ENCODE measurements at places on chromosomes 4 and X.

GRCh38 chr4:78331965-78332364, 219.6 kb upstream of the ANXA3 start:
- no peak for DNase-seq

DNA sequence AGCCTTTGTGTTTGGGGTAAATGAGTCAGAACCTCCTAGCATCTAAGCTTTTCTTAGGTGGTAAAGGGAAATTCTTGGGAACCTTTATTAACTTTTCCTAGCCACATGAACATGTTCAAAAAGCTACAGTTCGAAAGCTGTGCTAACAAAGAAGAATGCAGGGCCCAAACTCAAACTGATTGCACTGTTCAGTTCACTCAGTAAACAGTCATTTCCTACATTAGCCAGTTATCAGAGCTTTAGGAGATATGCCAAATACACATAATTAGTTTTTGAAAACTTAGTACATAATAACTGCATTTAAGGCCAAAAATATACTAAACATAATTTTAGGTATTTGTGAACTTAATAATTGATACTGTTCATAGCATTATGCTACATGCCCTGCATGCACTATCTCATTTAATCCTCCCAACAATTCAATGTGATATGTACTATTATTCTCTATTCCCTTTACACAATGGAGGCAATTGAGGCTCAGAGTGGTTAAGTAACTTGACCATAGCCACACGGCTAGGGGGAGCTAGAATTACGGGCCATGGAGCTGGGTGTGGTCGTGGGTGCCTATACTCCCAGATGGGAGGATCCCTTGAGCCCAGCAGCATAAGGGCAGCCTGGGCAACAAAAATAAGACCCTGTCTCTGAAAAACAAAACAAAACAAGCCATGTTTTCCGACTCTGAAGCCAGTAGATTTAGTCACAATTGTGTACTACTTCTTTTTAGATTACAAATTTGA, 43.9 kb upstream of the PDGFRA start:
- no peak for DNase-seq

- DNase-seq = no peak
These were observed 47.4 kb downstream of the ASIC5 start for GRCh38 chr4:155818639-155819038.

- no peak for DNase-seq
These were observed 466.1 kb downstream of the ADGRL3 start for GRCh38 chr4:61666244-61666643.

DNA sequence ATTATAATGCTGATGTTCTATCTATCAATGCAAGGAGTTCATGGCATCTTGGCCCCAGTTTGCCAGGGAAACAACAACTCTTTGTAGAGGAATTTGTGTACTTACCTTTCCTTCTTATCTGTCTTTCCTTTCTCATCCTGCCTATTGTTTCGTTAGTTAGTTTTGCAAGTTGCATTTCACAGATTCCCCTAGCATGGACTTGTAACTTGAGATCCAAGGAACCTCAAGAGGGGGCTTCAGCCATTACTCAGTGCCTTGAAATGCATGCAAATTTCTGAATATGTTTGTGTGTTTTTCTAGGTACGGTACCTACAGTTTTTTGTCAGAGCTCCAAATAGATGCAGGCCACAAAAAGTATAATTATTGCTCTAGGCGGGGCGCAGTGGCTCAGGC, 203.6 kb downstream of the LDB2 start:
- no peak for DNase-seq

DNA sequence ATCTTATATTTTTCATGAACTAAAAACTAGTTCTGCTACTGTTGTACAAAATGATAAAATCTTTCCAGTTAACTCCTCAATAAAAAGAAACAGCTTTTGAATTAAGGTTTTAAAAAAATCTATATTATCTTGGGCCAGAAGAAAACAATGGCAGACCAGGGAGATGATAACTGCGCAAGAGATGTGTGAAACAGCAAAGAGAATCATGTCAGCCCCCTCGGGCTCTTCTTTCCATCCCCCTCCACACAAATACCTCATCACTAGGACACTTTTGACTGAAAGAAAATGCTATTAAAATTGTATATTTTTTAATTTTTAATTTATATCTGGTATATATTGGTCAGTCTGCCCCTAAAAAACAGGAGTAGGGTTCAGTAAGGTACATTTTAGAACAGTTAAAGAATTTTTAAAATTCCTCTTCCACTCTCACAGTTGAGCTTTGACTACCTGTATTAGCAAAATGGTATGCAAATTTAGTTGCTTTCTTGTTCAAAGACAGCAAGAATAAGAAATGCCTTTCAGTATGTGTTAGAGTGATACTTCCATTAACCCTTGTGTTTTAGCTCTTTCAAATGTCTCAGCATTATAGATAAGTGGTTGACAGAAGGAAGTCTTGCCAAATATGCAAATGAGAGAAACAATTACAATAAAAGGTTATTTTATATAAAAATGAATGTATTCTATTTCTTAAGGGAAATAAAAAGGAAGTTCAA, 36.4 kb upstream of the LCORL start:
- no peak for DNase-seq

- DNase-seq = no peak
These were observed 107.5 kb upstream of the RPL34 start for GRCh38 chr4:108512615-108513505.

- DNase-seq = no peak
These were observed 127.0 kb upstream of the PDE5A start for GRCh38 chr4:119755599-119755998.

DNA sequence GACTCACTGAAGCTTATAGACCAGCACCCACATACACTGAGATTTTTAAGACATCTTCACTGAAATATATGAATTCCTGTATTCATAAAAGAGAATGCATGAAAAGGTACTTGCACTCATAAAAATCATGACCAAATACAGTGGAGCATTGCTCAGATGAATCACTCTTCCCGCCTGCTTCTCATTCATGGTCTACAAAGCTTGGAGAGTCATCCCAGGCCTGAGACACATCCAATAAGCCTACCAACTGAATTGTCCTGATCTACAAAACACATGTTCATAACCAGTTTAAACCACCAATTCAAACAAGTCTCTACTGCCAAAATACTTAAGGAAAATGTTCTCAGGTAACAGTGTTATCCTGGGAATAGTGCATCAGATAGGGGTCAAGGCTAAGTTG, 38.1 kb downstream of the PROM1 start:
- DNase-seq = no peak

GRCh38 chrX:141733371-141733770, 34.8 kb upstream of the SPANXD start:
- no peak for DNase-seq

- DNase-seq = no peak
These were observed 116.6 kb upstream of the RAI2 start for GRCh38 chrX:17977696-17978095.

GRCh38 chr4:139912445-139912844, 241.5 kb downstream of the MAML3 start:
- DNase-seq = no peak

GRCh38 chr4:33512397-33512796, 2731.9 kb downstream of the ARAP2 start:
- no peak for DNase-seq

GRCh38 chr4:7569810-7570783, 135.4 kb upstream of the PSAPL1 start:
- DNase-seq = no peak

- no peak for DNase-seq
These were observed 167.2 kb downstream of the SH3KBP1 start for GRCh38 chrX:19720236-19720635.

GRCh38 chrX:134537179-134537955, 77.4 kb downstream of the HPRT1 start:
- no peak for DNase-seq

- no peak for DNase-seq
These were observed 21.1 kb upstream of the GPR34 start for GRCh38 chrX:41667631-41668030.

DNA sequence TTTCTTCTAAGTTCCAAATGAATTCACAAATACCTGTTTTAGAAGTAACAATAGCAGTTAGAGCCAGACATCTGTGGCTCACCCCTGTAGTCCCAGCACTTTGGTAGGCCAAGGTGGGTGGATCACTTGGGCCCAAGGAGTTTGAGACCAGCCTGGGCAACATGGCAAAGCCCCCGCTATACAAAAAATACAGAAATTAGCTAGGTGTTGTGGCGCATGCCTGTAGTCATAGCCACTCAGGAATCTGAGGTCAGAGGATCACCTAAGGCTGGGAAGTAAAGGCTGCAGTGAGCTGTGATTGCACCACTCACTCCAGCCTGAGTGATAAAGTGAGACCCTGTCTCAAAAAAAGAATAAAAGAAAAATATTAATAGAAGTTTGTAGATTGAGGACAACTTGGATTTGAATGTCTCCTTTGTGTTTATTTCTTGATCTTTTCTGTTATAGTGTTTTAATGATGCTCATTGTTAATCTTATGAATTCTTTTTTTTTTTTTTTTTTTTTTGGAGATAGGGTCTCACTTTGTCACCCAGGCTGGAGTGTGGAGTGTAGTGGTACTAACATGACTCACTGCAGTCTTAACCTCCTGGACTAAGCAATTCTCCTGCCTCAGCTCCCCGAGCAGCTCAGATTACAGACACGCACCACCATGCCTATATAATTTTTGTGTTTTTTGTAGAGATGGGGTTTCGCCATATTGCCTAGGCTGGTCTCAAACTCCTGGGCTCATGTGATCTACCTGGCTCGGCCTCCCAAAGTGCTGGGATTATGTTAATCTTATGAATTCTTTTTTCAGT, 30.7 kb upstream of the RAPGEF2 start:
- DNase-seq = no peak

DNA sequence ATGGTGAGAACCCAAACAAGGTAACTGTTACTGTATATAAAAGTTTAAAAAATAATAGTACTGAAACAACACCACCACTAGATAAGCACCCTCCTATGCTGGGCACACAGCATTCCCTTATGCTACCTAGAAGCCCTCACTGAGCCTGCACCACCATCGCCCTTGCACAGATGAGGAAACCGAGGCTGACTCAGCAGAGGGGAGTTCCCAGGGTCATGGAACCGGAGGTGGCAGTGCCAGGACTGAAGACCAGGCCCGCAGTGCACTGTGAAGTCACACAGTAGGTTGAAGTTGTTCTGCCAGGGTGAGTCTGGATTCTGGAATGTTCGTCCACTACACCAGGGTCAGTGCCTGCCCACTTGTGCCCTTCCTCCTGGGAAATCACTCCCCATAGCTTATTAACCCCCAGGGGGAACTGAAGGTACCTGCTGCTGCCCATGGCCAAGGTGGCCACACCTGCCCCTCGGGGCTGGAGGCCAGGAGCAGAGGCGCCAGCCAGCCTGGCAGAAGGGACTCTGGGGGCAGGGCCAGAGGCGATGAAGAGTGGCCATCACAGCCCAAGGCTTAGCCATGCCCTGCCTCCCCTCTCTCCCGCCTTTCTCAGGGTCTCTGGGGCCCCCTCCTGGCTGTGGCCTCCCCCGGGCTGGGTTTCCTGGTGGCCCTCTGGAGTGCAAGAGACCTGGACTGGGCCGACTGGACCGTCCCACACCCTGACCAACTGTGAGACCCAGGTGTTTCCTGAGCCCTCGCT, 15.1 kb upstream of the ABLIM2 start:
- no peak for DNase-seq

DNA sequence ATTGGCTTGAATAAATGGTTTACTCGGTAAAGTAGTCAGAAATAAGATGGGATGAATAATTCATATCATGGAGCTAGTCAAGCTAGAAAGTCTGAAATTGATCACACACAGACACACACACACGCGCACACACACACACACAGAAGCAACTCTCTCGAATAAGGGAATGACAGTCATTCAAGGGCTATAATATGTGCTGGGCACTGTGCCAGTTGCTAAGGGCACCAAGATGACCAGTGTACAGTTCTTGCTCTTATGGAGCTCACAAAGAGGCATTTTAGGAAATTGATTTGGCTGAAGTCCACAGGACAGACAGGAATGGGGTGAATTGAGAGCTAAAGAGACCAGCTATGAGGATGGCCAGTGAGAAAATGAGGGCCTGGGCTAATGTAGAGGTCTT, 34.2 kb upstream of the SH3D19 start:
- no peak for DNase-seq

GRCh38 chr4:7661066-7661748, 226.5 kb upstream of the PSAPL1 start:
- DNase-seq = no peak

DNA sequence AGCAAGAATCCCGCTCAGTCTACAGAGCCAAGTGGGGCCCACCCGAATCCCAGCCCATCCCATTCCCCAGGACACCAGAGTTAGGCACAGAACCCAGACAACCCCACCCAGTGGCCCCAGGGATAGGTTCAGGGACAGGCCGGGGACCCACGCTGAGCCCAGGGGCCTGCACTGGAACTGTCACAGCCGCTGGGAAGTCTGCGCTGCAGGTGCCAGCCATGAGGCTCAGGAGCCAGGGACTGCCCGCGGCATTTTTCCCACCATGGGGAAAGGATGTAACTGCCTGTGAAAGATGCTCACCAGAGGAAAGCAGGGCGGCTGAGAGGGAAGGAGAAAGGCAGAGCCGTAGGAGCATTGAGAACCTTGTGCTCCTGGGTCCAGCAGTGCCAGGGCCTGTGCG, 12.0 kb downstream of the EVC2 start:
- DNase-seq = no peak

DNA sequence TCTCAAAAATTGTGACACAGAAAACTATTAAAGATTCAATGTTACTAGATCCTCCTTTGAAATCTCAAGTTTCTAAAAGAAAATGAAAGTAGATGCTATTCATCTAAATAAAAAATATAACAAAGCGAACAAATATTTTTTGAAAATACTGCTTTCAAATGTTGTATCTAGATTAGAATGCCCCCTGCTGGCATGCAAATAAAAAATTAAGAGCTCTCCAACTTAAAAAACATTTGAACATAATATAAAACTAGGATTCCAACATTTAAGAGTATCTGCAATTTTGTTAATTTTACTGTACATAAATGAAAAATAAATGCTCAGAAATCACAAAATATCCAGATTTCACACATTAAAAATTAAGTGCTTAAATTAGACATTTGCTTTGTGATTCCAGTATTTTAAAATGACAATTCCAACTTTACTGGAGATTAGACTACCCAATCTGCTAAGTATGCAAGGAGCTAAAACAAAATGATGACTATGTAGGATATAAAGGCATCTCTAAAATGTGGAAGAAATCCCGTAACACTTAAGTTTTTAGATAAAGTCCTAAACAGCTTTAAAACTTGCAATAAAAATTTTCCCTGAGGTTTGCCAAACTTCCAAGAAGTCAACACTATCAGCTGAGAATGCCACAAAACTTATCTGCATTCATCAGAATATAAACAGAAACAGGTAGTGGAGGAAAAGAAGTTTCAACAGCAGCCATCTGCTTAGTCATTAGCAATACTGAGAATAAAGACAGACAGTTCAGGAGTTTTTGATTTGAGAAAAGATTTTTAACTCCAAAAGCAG, 32.7 kb downstream of the DHX15 start:
- DNase-seq = no peak

GRCh38 chr4:14856934-14857235, 145.4 kb upstream of the CPEB2 start:
- no peak for DNase-seq

DNA sequence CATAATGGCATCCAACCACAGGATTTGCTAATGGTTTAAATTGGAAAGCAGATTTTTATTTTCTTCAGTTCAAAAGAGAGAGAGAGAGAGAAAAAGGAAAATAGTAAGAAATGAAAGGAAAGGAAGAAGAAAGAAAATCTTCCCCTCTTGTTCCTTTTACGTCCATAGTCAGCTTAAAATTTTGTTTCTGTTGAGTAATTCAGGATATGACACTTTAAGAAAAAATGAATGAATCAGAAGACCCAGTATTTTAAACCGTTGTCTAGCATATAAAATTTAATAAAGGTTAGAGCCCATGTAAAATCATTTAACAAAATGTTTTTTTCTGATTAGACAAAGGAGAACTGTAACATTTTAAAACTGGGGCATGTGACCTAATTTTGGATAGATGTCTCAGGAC, 391.8 kb upstream of the EPHA5 start:
- DNase-seq = no peak

- DNase-seq = no peak
These were observed 1718.0 kb upstream of the PCDH7 start for GRCh38 chr4:29002151-29002550.
